NCI-H1436 treated with DMSO at 0.1 percent for 48 hours (cell line): ENCODE measurements at places on chromosomes 3 and 15.

- no peak for DNase-seq
These were observed 104.2 kb upstream of the PRR23E start for GRCh38 chr3:127088511-127089351.

- no peak for DNase-seq
These were observed 45.7 kb downstream of the ADAMTS17 start for GRCh38 chr15:100295939-100296565.

DNA sequence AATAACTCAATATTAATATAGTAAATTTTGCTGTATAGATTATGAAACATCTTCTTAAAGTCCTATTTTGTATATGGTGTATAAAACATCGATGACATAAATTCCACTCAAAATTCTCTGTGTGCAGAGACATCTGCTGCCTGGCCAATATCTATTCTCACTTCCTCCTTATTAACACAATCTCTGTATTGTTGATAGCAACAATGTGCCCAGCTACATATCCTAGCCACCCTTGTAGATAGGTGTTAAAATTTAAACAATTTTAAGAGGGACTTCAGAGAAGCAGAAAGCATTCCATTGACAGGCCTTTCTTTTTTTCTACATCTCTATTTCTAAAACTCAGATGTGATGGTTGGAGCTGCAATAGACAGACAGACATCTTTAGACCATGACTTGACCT, 72.3 kb downstream of the FGF12 start:
- no peak for DNase-seq

GRCh38 chr3:123861081-123861836, 22.9 kb downstream of the MYLK start:
- DNase-seq = no peak

- DNase-seq = no peak
These were observed 48.8 kb downstream of the SENP7 start for GRCh38 chr3:101464235-101464634.

DNA sequence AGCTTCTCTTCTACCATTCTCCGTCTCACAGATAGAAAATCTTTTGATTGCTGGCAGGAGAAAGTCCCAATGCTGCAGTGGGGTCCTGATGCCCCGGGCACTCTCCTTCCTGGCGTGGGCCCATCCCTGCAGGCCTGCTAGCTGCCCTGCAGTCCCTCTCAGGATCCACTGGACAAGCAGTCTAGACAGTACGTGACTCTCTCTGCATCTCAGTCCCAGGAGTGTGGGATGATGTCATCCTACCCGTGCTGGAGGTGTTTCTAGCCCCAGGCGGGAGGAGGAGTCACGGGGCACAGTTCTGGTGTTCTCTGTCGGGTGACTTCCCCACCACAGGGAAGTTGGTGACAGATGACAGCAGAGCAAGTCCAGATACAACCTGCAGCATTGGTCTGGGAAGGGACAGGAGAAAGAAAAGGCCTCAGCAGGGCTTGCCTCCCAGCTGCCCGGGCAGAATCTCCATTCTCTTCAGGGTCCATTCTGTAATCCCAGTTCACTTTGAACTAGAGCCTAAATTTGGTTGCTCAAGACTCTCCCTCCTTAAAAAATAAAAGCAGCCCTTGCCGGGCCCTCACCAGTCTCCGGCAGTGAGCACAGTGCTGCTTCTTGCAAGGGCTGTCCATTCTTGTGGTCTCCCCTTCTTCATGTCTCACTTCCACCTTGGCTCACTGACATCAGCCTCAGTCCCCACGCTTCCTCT, 30.6 kb downstream of the SLC28A1 start:
- peak; percentile 67 for DNase-seq

- DNase-seq = no peak
These were observed 25.7 kb downstream of the ATOSA start for GRCh38 chr15:52653431-52653964.

DNA sequence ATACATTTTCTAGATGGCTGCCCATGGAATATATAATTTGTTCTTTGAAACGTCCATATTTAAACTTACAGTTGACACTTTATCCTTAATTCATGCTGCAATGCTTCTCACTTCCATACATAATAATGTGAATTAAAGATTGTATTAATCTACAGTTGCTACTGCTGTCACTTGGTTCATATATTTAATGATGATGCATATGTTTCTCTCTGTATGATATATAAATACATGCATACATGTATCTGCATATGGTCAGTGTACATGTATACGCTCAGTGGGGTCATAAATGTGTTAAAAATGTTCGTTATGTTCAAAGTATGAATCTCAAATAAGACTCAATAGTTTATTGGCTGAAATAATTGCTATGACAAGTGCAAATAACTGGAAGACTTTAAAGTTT, 382.5 kb downstream of the NLGN1 start:
- DNase-seq = no peak

DNA sequence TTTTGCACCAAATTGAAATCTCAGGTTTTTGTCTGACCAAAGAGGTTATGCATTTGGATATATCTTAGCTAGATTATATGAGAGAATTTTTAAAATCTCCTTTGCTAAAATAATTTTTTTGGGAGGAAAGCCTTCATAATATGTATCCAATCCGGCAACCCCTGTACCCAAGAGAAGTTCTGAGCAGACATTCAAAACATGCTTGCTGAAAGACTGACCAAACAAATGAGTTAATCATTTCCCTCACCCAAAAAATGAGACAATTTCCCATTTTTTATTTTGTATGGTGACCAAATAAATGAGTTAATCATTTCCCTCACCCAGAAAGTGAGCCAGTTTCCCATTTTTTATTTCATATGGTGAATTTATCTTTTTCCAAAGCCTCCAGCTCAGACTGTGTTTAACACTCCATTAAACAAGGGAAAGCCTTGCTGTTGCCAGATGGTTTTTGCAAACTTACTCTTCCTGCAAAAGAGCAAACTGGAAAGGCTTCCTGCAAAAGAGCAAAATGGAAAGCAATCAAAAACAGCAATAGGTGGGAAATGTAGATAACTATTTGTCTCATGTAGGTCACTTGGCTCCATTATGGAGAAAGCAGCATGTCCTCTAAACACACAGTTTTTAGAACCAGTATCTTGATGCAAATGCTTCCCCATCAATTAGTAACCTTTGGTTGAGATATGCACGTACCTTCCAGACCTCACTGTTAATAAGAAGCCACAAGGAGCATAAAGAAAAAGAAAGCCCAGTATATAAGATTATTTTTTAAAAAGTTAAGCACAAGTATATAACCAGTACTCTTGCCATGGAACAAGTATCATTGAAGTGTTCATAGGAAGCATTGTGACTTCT, 78.4 kb upstream of the OSTN start:
- no peak for DNase-seq

GRCh38 chr3:52520141-52520667, 13.5 kb downstream of the NT5DC2 start:
- DNase-seq = no peak

- no peak for DNase-seq
These were observed 20.9 kb upstream of the SSUH2 start for GRCh38 chr3:8665407-8665896.

- no peak for DNase-seq
These were observed 38.2 kb downstream of the CDIN1 start for GRCh38 chr15:36617529-36618196.

GRCh38 chr3:176992565-176992964, 204.7 kb downstream of the TBL1XR1 start:
- no peak for DNase-seq

DNA sequence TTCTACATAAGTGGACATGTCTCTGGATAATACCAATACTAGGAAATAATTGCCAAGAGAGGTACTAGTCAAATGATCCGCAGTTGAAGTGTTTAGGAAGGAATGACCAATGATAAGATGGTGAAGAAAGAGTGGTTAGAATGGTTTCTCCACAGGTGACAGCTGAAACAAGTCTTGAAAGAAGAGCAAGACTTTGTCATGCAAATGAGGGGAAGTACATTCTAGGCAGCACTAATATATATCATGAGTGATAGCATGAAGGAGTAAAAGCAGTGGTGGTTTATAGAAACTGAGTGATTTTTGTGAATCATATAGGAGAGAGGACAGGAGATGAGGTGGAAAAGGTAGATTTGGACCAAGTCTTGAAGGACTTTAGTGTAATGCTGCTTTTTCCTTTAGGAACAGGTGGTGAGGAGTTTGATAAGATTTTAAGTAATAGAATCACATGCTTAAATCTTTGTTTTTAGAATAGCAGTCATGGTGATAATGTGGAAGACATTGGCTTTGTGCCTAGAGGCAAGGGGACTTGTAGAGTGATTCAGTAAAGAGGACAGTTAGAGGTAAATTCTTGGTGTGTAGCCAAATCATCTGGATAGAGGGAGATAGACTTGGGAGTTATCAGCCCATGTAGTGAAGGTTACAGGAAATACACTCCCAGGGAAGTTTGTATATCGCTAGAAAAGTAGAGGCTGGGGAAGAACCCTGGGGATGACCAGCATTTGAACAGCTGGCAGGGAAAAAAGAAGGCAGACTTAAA, 31.9 kb downstream of the SLMAP start:
- no peak for DNase-seq

DNA sequence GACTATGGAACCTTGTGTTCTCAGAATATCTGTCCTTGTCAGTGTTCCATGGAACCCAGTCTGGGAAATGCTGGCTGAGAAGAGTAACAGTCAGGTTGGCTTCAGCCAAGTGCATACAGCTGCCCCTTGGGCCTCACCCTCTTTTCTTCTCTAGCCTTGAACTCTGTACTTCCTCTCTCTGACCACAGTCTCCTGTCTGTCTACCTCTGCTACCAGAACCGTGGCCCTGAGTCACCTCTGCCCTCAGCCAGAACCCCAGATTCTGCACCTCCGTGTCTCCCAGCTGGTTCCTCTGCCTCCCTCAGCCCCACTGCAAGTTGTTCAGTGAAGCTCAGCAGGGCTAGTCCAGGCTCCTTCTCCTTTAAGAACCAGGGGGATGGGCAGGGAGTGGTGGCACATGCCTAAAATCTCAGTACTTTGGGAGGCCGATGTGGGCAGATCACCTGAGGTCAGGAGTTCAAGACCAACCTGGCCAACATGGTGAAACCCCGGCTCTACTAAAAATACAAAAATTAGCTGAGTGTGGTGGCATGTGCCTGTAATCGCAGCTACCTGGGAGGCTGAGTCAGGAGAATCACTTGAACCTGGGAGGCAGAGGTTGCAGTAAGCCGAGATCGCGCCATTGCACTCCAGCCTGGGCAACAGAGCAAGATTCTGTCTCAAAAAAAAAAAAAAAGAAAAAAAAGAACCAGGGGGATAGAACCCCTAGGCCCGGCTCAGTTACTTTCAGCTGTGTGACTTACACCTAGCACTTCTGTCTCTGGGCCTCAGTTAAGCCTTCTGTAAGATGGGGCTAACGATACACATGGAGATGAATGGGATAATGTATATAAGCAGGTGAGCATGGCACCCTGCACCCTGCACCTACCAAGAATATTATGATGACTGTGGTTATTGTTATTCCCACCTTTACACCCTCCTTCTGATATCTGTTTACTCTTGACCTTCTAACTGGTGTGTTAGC, 24.3 kb upstream of the TATDN2 start:
- DNase-seq = no peak

- no peak for DNase-seq
These were observed 28.6 kb upstream of the MINAR1 start for GRCh38 chr15:79403501-79403900.

DNA sequence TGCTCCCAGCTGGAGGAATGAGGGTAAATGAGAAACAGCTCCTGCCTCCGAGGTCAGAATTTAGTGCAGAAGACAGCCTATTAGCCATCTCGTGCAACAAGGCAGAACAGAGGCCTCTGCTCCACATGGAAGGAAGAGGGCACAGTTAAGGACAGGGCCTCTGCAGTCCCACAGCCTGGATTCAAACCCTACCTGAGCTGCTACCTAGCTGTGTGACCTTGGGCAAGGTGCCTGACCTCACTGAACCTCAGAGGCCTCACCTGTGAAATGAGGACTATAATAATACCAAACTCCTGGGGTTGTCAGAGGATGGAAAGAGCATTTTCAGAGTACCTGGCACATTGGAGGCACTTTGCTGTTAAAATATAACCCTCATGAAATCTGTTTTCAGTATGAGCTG, 285.7 kb upstream of the CTNNB1 start:
- no peak for DNase-seq

- no peak for DNase-seq
These were observed 1135.1 kb downstream of the TUSC7 start for GRCh38 chr3:117844676-117845075.

DNA sequence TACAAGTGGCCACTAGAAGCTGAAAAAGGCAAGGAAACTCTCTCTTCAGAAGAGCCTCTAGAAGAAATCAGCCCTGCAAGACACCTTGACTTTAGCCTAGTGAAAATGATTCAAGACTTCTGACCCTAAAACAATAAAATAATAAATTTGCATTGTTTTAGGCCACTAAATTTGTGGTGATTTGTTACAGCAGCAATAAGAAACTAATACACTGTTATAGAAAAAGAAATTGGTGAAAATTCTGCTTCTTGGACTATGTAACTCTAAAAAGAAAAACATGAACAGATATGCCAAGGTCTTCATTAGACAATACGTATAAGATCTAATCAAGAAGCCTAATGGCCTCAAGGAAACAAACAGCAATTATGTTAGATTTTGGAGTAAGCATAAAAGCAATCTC, 36.1 kb downstream of the EXD1 start:
- DNase-seq = no peak

DNA sequence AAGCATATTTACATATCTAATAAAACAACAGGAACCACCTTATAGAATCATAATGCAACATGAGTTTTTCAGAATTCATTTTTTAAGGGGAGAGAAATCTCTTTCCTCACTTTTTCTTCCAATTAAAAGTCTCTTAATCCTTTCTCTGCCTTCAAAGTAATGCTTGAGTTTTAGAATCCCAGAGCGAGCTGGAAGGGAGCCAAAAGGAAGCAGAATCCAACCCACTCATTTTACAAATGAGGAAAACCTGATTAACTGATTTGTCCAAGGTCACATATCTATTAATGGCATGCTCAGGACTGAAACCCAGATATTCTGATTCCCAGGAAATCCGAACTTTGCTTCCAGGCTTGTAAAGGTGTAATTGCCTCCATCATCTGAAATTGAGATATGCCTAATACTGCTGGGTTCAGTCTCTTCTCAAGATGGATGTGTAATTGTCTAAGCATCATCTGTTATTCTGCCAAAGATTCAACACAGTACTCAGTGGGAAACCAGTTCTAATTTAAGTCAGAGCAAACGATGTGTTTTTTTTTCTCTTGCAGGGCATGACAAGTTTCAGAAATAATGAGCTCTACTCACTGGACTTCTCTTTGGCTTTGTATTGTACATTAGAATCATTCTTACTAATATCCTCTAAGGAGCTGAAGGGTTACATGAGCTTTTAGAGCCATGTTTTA, 481.4 kb upstream of the CFAP20DC start:
- DNase-seq = no peak

- no peak for DNase-seq
These were observed 56.0 kb downstream of the CNTN4 start for GRCh38 chr3:2154621-2155020.

GRCh38 chr3:100042166-100042981, 71.9 kb downstream of the FILIP1L start:
- no peak for DNase-seq

DNA sequence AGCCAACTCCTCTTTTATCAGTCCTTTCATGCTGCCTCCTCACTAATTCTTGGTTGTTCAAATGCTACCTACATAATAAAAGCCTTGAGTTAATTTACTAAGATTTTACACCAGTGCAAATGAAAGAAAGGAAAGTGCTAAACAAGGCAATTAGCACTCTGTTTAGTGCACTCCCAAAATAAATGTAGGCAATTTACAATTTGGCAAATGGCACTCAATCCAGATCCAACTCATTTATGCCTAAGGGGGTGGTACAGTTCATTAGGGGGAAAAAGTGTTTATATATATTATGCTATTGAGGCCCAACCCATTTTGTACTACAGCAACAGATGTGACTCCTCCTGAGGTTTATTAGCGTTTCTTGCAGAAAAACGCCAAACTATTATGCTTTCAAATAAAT, 370.1 kb downstream of the NR2F2 start:
- peak; percentile 94 for DNase-seq
